ENCODE measurements at places on chromosomes 3 and 15.

DNA sequence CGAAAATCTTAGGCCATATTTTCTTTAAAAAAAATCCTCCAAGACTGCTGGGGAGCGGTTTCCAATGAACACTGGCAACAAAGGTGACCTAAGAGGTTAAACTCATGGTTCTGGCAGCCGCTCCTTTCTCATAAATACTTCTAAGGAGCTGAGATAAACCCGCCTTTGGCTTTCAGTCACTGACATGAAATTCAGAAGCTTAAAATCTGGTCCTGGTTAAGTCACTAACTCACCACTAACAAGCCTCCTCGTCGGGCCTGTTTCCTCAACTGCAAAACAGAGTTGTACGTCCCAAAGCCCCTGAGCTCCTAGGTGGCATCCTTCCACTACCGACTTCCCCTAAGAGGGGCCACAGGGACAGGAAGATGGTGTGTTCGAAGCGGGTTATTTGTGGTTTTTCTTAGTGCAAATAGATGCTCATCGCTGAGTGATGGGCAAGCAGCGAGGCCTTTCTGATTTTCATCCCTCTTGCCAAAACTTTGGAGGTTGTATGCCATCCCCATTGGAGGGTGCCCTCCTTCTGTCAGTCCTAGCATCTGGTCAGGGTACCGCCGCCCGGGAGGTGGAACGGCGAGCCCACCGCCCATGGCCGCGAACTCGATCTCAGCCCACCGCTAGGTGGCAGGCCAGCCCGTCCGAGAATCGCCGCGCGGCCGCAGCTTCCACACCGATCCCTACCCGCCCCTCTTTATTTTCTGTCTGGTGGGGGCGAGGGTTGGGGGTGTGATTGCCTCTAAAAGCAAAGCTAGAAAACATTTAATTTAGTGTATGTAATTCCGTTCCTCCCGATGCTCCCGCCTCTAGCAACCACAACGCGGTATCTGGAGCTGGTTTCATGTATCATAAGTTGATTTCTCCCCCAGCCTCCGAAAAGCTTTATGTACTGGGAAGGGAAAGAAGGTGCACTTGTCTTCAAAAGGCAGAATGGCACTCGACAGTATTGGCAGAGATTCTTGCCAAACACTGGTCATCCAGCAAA, 4.6 kb downstream of the BCL6 start:
- peak; percentile 56 for DNase-seq

- DNase-seq: no peak
These were observed 1.5 kb downstream of the ZNF639 start for GRCh38 chr3:179324270-179324754.

DNA sequence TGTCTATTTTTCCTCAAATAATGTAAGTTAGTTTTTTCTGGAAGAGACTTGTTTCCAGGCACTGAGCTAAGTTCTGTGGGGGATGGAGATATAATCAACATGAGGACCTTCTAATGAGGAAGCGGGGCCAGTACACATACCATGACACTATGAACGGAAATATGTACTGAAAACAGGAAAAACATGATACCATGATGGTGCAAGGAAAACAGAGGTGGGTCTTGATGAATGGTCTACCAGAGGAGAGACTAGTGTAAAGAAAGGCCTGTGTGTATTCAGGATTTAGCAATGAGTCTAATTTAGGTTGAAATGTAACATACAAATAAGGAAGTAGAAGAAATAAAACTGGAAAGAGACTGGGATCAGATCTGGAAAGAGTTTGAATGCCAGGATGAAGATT, 38.9 kb upstream of the TPRG1 start:
- no peak for DNase-seq

GRCh38 chr15:65033659-65034269, 4.3 kb upstream of the MTFMT start:
- no peak for DNase-seq

DNA sequence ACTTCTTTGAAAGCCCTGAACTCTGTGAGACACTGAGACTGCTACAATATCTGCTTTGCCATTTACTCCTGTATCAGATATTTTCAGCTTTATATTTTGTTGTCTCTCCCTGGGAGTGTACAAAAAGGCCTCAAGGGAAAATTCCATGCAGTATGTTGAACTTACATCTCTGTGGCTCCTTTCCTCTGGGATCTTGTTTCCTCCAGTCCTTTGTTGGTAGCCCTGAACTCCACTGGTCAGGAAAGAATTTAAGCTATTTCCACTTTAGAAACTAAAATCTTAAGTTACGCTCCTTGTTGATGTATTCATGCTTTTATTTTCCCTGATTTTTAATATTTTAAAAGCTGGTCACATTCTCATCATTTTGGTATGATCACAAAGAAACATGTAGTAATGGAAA, 277.9 kb downstream of the FHIT start:
- no peak for DNase-seq

GRCh38 chr3:99418709-99419108, 219.7 kb upstream of the COL8A1 start:
- DNase-seq: no peak

GRCh38 chr3:168371846-168372245, 276.1 kb upstream of the GOLIM4 start:
- DNase-seq: no peak

- DNase-seq: peak; percentile 3
These were observed 31.2 kb upstream of the CCDC80 start for GRCh38 chr3:112671930-112672715.

GRCh38 chr3:54163441-54163840, 41.1 kb downstream of the CACNA2D3 start:
- DNase-seq: no peak

GRCh38 chr3:183328164-183328563, 75.1 kb downstream of the B3GNT5 start:
- no peak for DNase-seq

DNA sequence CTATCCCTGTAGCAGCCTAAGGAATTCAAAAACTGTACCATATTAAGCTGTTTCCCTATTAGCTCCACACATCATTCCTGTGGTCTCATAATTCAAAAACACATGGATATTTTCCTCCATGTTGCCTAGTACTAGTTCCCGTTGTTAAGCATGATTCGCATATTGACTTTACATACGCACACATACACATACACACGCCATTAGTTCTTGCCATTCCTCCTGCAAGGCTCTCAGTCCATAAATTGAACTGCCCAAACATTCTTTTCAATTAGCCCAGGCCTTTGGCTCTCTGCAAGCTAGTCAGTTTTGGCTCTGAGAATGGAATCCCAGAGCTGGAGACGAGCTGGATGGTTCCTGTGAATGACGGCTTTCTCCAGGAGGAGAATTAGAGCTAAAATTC, 57.2 kb upstream of the RAD18 start:
- DNase-seq: no peak

DNA sequence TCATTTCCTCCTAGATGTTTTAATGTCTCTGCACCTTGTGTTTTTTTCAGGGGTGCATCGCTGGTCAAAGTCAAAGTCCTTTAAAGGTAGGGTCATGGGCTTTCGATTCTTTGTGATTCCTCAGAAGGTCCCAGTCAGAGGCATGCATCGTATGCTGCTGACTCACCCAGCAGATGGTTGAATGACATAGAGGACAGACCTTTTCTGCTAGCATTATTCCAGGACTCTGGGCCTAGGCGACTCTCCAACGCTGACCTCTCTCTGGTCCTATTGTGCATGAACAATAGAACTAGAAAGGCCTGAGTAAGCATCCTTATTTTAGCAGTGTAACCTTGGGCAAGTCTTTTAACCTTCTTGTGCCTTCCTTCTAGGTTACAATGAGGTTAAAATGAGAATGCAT, 75.9 kb downstream of the DGKG start:
- no peak for DNase-seq

DNA sequence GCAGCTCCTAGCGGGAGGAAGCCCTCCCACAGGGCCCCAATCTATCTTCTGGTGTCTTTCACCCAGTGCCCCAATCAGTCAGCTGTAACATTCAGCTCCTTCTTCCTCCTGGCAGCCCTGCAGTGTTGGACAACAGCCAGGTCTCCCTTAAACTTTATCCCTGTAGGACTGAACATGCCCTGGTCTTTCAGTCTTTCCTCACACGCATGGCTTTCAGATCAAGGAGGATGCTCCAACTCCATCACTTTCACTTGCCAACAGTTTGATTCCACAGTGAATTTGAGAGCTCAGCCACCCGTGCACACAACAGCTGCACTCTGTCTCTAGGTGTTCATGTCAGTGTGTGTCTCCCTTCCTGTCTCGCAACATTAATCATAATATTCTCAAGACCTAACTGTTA, 28.5 kb upstream of the LRRC34 start:
- peak; percentile 12 for DNase-seq

DNA sequence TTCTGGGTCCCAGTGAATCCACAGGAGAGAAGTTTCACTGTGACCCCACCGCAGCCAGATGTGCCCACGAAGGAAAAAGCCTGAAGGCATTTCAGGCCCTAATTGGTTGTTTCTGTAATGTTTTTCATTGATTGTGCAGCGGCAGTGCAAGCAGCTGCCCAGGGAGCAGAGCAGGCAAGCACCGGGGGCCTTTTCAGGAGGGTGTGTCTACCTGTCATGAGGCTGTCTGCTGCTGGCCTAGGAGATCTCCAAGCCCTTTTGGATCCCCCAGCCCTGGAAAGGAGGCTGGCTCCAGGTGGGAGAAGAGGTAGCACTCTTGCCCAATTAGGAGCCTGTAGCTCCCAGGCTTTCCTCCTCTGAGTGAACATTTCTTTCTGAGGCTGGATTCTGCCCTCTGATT, 108.8 kb downstream of the EPHB1 start:
- DNase-seq: no peak

DNA sequence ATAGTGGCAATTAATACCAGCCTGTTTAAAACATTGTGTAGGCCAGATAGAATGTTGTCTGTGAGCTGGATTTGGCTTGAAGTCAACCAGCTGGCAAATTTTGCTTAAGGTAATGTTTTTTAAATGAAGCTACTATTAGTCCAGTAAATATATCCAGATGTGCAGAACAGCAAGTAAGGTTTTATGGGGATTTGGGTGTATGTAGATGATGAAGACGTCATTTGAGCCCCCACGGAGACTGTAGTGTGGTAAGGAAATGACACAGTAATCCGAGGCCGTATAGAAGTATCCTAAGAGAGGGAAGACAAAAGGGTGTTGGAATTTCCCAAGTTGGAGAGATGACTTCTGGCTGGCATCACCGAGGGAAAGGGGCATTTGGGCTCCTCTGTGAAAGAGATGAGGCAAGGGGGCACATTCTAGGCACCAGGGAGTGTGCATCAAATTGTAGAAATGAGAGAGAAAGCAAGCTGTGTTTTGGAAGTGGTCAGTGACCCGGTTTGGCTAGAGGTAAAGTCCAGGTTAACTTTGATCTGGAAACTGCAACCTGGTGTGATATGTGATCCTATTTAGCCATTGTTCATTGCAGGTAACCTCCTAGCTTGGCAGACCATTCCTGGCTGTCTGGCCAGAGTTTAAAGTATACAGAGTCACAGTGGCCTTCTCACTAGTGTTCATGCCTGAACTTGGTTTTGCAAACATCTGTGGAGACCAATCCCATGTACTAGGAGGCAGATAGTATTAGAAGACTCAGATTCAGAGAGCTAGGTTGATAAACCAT, 104.2 kb downstream of the ITPR1 start:
- DNase-seq: no peak

All from DMS79 (cell line).